ENCODE measurements at places on chromosomes 2 and 18. TPM values are rescaled to one million over a fixed set of nuclear protein-coding genes. Genes with fewer than 3 reads are reported as not detected.

Gene EML6
- 0.19 TPM for total RNA-seq

Gene SFTPB
- not detected for total RNA-seq

Gene STPG4
- 0.17 TPM for total RNA-seq

Gene TPGS2
- total RNA-seq = 125 TPM

Gene IL18R1
- 1.2 TPM for total RNA-seq

Gene YIPF4
- total RNA-seq = 45.8 TPM

GRCh38 chr2:3034396-3034795, 343.2 kb downstream of the EIPR1 start:
- DNase-seq = no peak

DNA sequence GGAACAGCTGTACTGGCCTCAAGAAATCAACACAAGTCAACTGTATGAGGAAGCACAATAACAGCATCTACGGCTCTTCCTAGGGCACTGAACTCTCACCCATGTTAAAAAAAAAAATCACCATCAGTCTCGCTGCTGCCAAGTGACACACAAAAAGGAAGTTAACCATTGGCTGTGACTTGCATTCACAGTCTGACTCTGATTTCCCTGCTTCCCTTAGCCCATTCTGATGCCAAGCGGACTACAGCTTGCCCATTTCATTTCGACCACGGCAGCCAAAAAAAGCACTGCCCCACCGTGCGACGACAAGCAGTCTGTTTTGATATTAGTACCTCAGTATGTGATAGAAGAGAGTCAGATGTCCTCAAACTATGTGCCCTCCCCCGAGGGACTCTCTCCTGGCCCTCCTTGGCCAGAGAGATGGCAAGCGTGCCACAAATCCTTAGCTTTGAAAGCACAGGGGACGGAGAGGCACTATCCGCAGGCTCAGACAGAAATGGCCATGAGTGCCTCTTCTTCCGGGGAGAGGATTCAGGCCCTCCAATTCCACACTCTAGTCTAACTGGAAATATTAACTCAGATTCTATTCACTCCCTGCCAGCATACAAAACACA, 250.0 kb downstream of the TCF4 start:
- DNase-seq = no peak

- DNase-seq = no peak
Measured at GRCh38 chr18:72811047-72811446, 56.7 kb downstream of the NETO1 start.

Data from mammary epithelial cell (primary cell).